Nasal cavity respiratory epithelium epithelial cell of viscerocranial mucosa (primary cell): ENCODE measurements at places on chromosomes 1 and 21. TPM values are rescaled to one million over a fixed set of nuclear protein-coding genes. Genes with fewer than 3 reads are reported as not detected.

Gene TMPRSS2
- under 0.01 and 7.5 TPM in 2 replicates for total RNA-seq

Gene RUNX3
- total RNA-seq, result 0.34 and 0.50 TPM in 2 replicates

Gene TSACC
- 0.34 and 0.36 TPM in 2 replicates for total RNA-seq

Gene BRDT
- total RNA-seq, result not detected in 2 replicates

Gene CYP4B1
- total RNA-seq, result under 0.01 and 9.0 TPM in 2 replicates

Gene LCE6A
- not detected in 2 replicates for total RNA-seq

Gene C1QTNF12
- total RNA-seq, result 0.93 and 1.4 TPM in 2 replicates

Gene KPNA6
- total RNA-seq, result 38.3 and 57.2 TPM in 2 replicates

Gene SH2D1B
- total RNA-seq, result 0.07 TPM in 1 of 2 replicates, not detected in the other

Gene KRTAP19-3
- not detected in 2 replicates for total RNA-seq

Gene KRTAP12-2
- total RNA-seq, result not detected in 2 replicates

Gene C8B
- not detected in 2 replicates for total RNA-seq

Gene RPTN
- 0.78 and 1.7 TPM in 2 replicates for total RNA-seq

Gene KIAA1614
- total RNA-seq, result 1.1 and 2.7 TPM in 2 replicates

Gene SUCO
- 26.3 and 37.7 TPM in 2 replicates for total RNA-seq

Gene UAP1
- total RNA-seq, result 122 and 179 TPM in 2 replicates

Gene LEFTY1
- not detected in 2 replicates for total RNA-seq

Gene ADGRB2
- total RNA-seq, result 0.34 and 2.8 TPM in 2 replicates

Gene MCOLN2
- 0.68 and 1.1 TPM in 2 replicates for total RNA-seq

Gene EFCAB14
- total RNA-seq, result 41.7 and 87.8 TPM in 2 replicates

Gene CD1B
- not detected in 2 replicates for total RNA-seq

Gene SLAMF8
- not detected in 2 replicates for total RNA-seq

Gene ADORA1
- total RNA-seq, result not detected in 2 replicates
